LHCN-M2 (cell line): ENCODE measurements at places on chromosomes 1 and 21.

GRCh38 chr21:27450216-27450615 lies 483.3 kb upstream of the ADAMTS5 start:
- peak; percentile 60 for DNase-seq

- peak; percentile 4 for DNase-seq
Measured at GRCh38 chr1:191695865-191696264, 462.4 kb upstream of the RGS18 start.

DNA sequence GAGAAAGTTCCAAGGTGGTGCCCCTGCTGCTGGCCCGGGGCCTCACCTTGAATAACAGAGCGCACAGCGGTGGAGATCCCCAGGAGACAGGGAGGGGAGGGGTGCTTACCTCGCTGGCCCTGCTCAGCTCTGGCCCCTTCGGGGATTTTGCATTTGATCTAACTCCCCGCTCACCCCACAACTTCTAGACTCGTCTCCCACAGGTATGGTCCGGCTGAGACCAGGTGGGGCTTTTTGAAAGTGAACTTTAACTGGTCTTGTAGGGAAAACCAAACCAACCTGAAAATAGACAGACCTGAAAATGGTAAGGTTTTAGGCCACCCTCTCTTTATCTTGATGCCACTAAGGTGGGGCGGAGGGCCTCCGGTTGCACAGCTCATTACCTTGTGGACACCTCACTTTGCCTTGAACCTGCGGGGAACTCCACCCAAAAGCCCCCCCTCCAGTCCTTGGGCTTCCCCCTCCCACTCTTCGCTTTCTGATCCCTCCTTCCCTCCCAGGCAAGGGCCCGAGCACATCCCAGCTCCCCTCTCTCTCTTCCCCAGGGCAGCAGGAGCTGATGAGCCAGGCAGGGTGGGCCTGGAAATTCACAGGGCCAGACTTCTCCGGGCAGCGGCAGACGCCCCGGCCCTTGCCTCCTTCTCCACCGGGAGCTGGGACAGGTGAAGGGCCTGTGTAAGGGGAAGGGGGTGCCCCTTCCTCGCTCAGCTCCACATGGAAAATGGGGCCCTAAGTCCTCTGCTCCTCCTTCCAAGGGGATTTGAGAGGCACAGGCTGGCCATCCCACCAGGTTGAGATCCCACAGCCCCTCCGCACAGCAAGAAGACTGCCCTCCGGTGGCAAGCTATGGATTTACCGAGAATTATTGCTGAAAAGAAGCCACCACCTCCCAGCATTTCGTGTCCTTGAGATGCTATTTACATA lies 16.1 kb downstream of the TNFRSF8 start:
- no peak for DNase-seq

GRCh38 chr1:228289239-228289849 lies 81.5 kb downstream of the OBSCN start:
- no peak for DNase-seq

GRCh38 chr1:181149326-181150125 lies 61.0 kb downstream of the IER5 start:
- DNase-seq, result no peak

GRCh38 chr1:212595787-212596714 lies 12.5 kb upstream of the ATF3 start:
- peak; percentile 96 for DNase-seq

GRCh38 chr21:39386194-39386593 lies 37.3 kb upstream of the HMGN1 start:
- DNase-seq, result peak; percentile 64

- peak; percentile 29 for DNase-seq
Measured at GRCh38 chr21:31660259-31660565, 719 bp downstream of the SOD1 start.

GRCh38 chr21:42820616-42821465 lies 58.5 kb downstream of the WDR4 start:
- DNase-seq, result no peak

DNA sequence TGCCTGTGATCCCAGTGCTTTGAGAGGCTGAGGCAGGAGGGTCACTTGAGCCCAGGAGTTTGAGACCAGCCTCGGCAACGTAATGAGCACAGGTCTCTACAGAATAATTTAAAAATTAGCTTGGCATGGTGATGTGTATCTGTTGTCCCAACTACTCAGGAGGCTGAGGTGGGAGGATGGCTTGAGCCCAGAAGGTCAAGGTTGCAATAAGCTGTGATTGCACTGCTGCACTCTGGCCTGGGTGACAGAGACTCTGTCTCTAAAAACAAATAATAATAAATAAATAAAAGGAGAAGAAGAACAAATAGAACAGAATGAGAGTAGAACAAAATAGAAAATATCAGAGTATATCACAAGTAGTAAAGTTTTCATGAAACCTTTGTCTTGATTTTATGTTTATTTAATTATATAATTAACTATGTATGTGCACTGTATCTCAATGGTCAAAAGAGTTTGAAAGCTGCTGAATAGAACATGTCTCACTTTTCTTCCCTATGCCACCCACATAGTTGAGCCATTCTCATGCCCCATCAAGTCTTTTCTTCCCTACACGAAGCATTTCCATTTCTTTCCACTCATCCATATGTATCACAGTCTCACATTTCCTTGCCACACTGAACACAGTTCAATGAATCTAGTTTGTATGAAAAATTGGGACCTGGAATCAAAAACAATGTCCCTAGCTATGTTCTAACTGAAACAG lies 22.9 kb upstream of the APOBEC4 start:
- no peak for DNase-seq

GRCh38 chr21:36466061-36466511 lies 13.8 kb downstream of the CLDN14 start:
- DNase-seq, result no peak

- no peak for DNase-seq
Measured at GRCh38 chr1:51241119-51241518, 5.0 kb downstream of the RNF11 start.

DNA sequence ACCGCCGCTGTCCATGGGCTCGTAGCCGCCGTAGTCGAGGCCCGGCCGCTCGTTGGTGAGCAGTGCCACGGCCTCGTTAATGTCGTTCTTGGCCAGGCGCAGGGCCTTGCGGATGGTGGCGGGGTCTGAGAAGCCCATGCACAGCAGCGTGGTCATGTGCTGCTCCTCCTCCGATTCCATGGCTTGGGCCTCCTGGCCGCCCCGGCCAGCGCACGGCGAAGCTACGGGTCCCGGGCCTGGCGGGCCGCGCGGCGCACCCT lies 300 bp downstream of the USP24 start:
- DNase-seq, result peak; percentile 45

GRCh38 chr1:226149806-226150205 lies 36.7 kb downstream of the ACBD3 start:
- peak; percentile 34 for DNase-seq

DNA sequence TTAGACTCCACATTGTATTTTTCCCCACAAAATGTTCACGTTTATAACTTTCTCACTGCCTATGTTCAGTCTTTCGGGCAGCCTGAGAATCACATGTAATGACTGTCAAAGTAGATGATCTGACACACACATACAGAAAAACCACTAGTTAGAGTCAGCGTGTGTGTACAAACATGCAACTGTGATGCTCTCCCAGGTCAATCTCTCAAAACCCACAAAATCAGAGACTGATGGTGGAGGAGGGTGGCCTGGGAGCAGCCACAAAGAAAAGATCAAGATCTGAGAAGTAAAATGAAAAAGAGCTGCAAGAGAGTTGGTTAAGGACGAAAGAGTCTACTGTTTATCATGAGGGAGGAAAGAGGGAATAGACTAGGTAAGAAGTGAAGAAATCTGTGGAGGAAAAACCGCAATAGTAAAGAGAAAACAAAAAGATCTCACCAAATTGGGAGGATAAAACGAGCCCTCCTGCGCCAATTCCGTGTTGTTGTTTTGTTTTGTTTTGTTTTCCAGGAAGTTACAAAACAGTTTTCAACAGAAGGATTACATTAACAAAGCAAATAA lies 2.3 kb downstream of the EGLN1 start:
- DNase-seq, result peak; percentile 23

DNA sequence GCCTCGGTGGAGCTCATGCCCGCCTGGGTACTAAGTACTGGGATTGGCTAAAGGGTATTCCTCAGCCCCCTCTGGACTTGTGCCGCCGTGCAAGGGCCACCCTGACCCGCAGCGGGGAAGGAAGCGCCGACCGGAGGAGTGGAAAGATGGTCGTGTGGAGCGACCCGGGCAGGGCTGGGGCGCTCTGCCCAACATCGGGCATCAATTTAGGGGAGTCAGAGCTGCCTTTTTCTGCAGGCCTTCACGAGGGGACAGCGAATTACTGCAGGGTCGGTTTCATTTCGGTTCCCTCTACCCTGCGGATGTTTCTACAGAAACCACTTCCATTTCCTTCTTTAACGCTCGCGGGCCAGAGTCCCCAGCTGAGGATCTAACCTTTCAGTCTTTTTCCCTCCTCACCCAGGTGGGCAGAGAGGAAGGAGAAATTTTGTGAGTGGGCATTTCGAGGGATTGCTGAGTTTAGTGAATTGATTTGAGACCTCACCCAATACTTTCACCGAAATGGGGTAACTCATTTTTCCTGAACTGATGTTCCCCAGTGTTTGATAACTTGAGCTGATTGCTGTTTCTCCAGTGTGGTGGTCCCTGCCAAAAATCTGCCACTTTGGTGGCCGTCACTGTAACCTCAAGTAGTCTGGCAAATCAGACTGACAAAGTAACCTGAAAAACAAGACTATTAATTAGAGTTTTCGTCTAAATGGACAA lies 1.1 kb downstream of the TOR1AIP1 start:
- DNase-seq, result no peak

- DNase-seq, result no peak
Measured at GRCh38 chr1:234598974-234599616, 10.9 kb downstream of the IRF2BP2 start.

GRCh38 chr21:14785679-14786078 lies 239.6 kb upstream of the SAMSN1 start:
- DNase-seq, result no peak

GRCh38 chr1:9842073-9842711 lies 18.4 kb upstream of the CLSTN1 start:
- DNase-seq, result peak; percentile 57

DNA sequence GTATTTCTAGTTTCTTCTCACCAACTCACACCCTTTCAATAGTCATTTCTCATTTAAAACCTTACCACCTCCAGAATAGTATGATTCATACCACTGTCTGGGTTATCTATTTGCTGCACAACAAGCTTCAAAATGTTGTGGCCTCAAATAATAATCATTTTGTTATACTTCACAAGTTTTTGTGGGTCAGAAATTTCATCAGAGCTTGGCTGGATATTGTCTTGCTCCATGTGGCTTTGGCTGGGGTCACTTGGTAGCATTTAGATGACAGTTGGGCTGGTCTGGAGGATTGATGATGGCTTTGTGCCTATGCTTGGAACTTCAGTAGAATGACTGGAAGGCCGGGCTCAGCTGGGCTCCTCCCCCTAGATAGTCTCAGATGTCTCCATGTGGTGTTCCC lies 66.0 kb downstream of the TGFB2 start:
- no peak for DNase-seq

DNA sequence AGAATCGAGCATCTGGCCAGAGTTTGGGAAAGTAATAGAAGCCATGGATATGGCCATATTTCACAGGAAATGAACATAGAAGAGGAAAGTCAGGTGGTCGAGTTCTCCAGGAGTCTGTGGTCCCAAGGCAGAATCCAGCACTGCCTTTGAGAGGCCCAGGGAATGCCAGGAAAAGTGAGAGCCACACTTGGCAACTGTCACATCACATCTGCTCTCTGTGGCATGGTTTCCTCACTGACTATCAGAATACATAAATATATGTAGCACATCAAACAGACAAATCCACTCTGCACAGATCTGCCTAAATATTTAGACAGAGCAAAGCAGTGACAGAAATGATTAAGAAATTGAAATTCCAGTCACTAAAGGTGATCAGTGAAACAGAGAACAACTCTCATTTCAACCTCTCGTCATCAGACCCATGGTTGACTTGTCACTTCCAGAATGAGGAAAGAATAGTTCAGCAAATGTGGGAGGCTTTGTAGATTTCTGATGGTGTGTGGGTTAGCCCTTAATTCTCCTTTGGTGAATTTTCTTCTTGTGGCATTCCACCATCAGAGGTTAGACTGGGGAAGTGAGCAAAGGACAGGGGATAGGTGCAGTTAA lies 58.8 kb upstream of the MAN1A2 start:
- no peak for DNase-seq

- no peak for DNase-seq
Measured at GRCh38 chr1:41811051-41811795, 107.5 kb downstream of the HIVEP3 start.

DNA sequence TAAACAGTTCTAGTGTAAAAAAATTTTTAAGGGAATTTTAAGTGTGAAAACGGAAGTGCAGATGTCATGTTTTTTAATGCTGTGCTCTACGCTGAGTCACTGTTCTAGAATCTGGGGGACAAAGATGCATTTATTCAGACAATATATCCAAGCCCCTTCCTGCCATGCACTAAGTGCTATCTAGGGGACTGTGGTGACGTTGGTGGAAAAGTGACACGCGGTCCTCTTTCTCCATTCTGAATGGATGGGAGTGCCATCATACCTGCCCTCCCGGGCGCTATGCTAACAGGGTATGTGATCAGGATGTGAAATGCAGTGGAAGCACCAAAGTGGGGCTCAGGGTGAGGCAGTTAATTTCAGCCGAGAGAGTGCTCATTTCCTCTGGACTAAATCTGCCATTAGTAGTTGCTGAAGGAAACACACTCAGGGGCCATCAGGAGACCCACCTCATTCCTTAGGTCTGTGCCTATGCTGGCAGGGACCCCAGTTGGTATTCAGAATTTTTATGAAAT lies 6.6 kb downstream of the C1orf226 start:
- no peak for DNase-seq

DNA sequence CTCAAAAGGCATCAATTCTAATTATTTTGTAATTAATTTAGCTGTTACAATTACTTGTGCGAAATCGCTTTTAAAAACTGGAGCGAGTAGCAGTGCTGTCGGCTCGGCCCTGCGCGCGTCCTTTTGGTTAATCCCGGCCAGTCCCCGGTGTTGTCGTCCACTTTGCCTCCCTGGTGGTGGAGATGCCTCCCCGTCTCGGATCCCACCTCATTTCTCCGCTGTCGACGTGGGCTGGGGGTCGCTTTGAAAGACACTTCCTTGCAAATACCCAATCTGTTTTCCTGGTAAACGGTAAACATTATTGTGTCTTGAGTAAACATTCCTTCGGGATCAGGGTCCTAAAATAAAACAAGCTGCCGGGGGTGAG lies 3.7 kb downstream of the FOXD3 start:
- no peak for DNase-seq

GRCh38 chr1:246629030-246629429 lies 62.8 kb downstream of the CNST start:
- no peak for DNase-seq

- DNase-seq, result no peak
Measured at GRCh38 chr1:191889623-191890003, 268.6 kb upstream of the RGS18 start.

DNA sequence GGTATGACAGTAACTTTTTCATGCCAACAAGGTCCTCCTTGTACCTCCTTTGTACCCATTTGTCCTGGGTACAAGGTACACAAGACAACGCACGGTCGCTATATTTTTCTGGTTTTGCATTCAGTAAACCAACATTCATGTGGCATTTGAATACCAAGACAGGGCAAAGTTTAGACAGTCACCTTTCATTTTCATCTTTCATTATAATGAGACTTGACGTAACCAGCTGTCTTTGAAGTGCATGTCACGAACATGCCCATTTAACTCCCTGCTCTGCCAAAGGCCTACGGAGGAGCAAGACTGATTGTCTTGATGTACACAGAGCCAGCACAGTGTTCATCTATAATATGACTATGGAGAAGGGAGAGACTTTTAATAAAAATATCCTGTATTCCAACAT lies 91.0 kb downstream of the SETD4 start:
- no peak for DNase-seq

GRCh38 chr1:81600878-81601622 lies 199.7 kb upstream of the ADGRL2 start:
- DNase-seq, result no peak
